Hippocampal formation (tissue), 2 donors: ENCODE measurements at places on chromosomes 2 and 18.

GRCh38 chr2:33925311-33925710 is 326.2 kb upstream of the FAM98A start:
- no peak for DNase-seq

- no peak for DNase-seq
Measured at GRCh38 chr2:142435847-142436246, 305.0 kb upstream of the LRP1B start.

GRCh38 chr2:218281449-218281848 is 10.9 kb downstream of the TMBIM1 start:
- DNase-seq = no peak

DNA sequence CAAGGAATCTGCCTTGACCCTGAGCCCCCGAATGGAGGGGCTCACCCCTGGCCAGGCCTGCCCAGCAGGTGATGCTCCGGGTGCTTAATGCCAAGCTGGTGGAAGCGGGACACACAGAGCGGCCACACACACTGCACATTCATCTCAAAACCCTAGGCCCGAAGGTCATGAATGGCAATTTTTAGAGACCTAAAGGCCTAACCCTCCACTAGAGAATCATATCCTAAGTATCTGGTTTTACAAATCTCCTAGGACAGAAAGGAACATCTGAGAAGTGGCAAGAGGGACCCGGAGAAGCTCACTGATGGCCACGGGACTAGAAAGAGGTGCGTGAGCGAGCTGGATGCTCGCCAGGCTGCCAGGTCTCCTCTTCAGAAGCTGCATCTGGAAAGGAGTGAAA is 38.3 kb downstream of the ST3GAL5 start:
- DNase-seq = no peak

DNA sequence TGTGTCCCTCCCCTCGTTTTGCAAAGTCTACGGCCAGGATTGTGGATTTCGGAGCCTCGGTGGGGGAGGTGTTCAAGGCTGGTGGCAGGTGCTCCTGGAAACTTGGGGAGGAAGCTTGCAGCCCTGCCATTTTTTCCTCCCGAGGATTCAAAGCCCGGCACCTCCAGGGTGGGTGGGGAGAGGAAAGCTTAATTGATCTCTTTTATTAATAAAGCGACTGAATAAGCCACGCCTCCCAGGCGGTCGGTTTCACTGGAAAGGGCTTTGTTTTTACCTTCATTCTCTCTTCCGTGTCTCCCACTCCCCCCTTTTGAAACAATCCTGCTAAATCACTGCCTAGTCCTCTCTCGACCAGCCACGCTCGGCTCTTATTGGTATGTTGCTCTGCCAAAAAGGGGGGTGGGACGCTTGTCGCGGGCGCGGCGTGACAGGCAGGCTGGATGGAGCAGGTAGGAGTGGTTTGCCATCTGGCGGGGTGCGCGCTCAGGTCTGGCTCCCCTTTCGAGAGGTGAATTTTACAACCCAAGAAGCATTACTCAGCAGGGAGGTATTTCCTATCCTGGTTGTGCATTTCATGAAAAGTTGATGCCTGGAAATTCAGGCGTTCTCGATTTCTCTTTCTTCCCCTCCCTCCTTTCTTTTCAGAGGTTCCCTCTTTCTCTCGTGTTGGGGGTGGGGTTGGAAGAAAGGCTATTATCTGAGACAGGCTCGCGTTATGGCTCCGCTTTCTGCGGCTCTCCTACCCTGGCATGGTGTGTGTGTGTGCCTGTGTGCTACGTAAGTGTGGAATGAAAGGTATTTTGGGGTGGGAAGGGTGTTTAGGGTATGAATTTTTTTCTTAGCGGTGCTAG is 1.4 kb downstream of the NEDD4L start:
- DNase-seq = peak; percentile 35

- DNase-seq = no peak
Measured at GRCh38 chr2:178531168-178531567, 50.9 kb downstream of the PLEKHA3 start.

- no peak for DNase-seq
Measured at GRCh38 chr2:240467659-240468302, 32.3 kb downstream of the GPC1 start.

GRCh38 chr2:75089471-75089870 is 109.8 kb downstream of the TACR1 start:
- DNase-seq = no peak

DNA sequence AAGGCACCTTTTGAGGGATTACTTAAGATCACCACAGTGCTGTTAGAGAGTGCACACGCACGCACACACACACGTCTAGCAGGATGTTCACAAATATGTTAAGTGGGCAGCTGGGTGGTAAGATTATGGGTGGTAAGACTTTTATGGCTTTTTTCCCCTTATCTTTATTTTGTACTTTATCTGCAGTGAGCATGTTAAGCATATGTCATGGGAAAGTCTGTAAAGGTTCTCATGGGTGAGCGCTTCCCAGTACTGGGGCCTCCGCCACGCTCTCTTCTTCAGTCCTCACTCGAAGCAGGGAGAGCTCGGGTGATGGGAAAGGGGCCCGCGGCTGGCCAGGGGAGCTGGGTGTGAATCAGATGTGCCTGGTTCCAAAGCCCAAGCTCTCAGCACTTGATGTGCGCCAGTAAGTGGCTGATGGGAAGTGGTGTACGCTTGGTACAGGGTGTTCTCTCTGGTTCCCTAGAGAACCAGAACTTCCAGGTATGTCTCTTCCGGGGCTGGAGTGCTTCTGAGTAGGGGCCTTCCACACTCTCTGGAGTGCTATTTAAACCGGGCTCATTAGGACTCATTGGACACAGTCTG is 83.9 kb upstream of the YWHAQ start:
- DNase-seq = no peak

DNA sequence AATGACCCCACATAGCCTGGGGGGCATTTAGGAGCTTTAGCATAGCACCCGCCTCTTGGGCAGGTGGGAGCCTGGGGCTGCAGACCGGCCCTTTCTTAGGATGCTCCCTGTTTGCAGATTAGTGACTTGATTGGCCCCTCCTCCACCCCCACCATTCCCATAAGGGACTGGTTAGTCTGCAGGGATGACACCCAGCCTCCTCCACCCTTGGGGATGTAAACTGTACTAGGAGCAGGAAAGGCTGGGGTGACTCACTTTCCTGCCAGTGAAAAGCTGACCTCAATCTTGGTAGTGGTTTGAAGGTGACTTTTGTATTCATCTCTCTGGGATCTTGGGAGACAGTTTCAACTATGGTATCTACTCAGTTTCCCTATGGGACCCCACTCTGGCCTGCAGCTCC is 24.2 kb downstream of the CTIF start:
- no peak for DNase-seq

DNA sequence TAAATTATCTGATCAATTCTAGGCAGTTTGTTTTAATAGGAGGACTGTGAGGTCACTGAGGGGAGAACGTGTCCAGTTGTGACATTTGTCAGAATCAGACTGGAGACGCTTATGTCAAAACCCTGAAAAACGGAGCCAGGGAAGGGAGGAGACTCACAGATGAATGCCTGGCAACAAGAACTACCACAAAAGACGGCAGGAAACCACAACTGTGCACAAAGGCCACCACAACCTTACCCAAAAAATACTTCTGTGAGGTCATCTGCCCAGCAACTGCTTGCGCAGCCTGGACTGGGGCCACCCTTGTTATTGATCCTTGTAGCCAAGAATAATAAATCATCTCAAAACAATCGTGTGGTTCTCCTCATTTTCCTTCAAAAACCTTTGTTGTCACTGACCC is 173.0 kb upstream of the ALKAL2 start:
- DNase-seq = no peak

DNA sequence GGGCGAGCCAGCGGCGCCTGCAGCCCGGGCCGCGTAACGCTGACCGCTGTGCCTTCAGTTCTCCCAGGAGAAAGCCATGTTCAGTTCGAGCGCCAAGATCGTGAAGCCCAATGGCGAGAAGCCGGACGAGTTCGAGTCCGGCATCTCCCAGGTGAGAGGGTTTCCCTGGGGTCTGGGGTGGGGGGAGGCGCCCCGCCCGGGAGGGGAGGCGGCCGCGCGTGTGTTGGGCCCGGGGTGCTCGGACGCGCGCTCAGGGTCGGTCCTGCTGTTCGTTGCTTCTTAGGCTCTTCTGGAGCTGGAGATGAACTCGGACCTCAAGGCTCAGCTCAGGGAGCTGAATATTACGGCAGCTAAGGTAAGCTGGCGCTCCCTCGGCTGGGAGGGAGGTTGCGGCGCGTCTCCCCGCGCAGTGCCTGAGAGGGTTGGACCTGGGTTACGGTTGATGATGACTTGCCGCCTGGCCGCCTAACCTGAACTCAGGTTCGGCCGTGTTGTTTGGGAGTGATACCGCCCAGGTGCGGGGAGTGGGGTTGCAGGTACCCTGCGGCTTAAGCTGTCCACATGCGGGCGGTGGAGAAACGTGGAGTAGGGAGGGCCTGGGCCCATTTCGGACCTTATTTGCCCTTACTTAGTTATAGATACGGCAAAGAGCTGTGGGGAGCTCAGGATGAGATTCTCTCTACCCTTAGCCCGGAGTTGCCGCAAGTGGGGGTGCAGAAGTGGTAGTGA is 638 bp downstream of the RPS7 start:
- no peak for DNase-seq

DNA sequence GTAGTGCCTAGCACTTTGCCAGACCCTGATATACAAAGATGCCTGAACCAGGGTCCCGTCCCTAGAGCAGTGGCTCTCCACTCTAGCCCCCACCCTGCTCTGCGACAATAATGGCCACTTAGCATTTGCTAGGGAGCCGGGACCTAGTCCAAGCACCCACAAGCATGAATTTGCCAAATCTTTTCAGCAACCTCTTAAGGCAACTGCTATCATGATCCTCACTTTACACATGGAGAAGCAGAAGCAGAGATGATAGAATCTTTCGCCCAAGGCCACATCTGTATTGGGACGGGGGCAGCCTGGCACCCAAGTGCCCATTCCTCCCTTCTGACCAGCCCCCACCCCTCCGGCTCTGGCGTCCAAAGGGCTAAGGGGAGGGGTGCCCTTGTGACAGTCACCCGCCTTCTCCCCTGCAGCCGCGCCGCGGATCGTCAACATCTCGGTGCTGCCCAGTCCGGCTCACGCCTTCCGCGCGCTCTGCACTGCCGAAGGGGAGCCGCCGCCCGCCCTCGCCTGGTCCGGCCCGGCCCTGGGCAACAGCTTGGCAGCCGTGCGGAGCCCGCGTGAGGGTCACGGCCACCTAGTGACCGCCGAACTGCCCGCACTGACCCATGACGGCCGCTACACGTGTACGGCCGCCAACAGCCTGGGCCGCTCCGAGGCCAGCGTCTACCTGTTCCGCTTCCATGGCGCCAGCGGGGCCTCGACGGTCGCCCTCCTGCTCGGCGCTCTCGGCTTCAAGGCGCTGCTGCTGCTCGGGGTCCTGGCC is 13.0 kb downstream of the SIGLEC15 start:
- no peak for DNase-seq

GRCh38 chr2:100184055-100184737 is 41.8 kb upstream of the AFF3 start:
- DNase-seq = no peak

DNA sequence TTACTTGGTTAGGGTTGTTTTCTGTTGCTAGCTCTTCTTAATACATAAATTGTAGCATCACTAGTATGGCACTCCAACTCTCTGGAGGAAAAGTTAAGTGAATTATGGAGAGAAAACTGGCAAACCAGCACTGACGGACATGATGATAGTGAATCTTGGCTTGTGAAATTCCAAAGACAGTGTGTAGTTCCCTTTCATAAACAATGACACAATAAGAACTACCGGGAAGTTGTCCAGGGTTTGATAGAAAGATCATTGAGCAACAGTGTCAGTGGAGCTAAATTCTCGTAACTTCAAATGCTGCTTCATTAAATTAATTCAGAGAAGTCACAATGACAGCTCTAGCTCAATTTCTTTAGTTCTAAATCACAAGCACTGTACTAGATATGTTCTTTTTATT is 66.5 kb downstream of the RIT2 start:
- DNase-seq = no peak
